Left kidney (tissue), 8 donors: ENCODE measurements at places on chromosomes 3 and 15. TPM values are rescaled to one million over a fixed set of nuclear protein-coding genes. Genes with fewer than 3 reads are reported as not detected.

DNA sequence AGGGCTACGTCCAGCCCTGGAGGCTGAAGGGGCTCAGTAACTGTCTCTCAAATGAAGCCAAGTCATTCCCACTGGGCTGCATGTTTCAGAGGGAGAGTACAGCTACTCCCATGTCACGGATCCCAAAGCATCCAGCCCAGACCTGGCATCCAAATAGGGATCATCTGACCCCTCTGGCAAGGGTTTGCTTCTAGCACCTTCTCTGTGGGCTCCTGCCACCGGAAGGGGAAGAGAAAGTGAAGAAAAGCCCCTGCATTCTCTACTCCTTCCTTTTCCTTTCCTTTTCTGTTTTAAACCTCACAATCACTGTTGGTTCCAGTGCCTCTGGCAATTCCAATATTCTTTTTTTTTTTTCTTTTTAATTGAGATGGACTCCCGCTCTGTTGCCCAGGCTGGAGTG lies 64.5 kb upstream of the CTSH start:
- DNase-seq: no peak

Gene IQCF5
- polyA plus RNA-seq: not detected

- no peak for DNase-seq
Observed at GRCh38 chr3:77380136-77380535, 340.2 kb downstream of the ROBO2 start.

DNA sequence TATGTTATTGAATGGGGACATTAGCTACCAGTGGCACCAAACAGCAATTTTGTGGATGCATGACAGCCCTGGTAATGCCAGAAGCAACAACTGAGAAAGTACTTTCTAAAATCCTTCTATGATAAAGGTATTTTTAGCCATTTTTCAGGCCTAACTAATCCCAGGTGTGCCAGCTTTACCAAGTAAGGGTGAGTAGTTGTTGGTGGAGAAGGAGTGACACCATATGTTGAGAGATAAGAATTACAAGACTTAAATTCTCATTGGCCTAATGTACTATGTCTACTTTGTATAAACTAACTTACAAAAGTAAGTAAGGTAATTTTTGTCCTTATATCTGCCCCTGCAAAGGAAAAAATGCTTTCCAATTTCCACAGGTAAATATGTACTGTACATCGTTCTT lies 4.1 kb upstream of the COX17 start:
- DNase-seq: peak; percentile 14

Gene ALDH1A3
- polyA plus RNA-seq: 5.7 TPM
